ENCODE measurements at places on chromosomes 3 and 15.

DNA sequence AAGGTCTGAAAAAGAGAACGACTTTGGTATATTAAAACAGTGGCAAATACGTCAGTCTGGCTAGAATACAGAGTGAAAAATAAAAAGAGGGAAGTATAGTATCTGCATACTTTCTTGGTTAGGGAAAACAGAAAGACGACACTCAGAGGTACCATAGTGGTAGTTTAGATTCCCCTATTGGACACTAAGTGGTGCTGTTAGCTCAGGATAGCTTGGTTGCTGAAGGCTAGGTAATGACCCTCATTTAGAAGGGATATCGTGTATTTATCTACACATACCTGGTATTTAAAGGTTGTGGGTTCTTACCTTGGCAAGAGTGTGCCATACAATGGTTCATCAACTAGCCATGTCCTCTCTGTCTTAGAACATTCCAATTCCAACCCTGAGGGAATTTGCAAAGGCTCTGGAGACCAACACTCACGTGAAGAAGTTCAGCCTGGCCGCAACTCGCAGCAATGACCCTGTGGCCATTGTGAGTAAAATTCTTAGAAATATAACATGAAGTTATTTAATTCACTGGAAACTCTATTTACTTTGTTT, 31.0 kb downstream of the TMOD2 start:
- no peak for DNase-seq

DNA sequence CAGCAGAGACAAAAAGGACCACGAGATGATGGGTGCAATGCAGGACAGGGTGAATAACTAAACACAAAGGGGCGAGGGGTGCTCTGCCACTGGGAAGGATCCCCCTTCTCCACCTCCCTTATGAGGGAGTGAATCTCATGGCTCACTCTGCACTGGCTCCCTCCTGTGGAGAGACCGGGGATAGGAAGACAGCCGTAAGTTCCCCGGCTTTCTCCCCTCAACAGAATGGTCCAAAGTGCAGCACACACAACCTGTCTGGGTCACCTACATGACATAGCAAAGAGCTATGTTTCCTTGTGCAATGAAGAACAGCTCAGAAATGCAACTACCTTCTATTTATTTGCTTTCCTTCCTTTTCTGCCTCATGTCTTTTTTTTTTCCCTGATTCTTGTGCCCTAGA, 7.8 kb upstream of the ACSBG1 start:
- no peak for DNase-seq

DNA sequence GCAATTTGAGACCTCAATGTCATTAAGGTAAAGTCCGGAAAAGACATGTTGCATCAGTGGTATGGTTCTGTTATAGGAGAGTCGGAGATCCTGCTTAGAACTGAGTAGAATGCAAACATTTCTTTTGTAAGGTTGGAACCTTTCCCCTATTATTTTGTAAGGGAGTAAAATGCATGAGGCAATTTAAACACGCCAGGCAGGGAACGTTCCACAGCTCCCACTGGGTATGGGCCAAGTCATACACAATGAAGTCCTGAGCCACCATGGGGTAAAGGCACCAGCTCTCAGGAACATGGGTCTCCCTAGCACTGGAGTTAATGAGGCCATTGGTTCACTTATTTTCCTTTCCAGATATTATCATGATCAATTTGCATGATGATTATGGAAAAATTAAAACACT, 116.6 kb upstream of the NR2F2 start:
- DNase-seq, result no peak

- DNase-seq, result no peak
Observed at GRCh38 chr3:68866157-68866556, 66.2 kb downstream of the TAFA4 start.

- DNase-seq, result no peak
Observed at GRCh38 chr3:28376424-28376823, 27.8 kb upstream of the AZI2 start.

DNA sequence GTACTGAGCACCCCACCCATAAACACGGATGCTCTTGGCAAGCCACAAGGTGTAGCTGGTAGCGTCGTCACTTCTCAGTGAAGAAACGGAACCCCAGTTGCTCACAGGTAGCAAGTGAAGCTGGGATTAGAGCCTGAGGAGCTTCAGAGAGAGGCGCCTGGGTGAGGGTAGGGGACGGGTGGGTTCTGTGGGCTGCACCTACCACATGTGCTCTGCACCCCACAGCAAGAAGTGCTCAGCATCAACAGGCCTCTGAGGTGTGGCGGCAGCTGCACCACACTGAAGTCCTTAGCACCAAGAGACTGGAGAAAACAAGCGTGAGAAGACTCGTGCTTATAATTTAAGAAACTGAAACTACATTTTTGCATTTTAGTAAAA, 9.8 kb downstream of the MAP6D1 start:
- DNase-seq, result no peak

GRCh38 chr15:68032672-68033071, 21.4 kb upstream of the PIAS1 start:
- no peak for DNase-seq

DNA sequence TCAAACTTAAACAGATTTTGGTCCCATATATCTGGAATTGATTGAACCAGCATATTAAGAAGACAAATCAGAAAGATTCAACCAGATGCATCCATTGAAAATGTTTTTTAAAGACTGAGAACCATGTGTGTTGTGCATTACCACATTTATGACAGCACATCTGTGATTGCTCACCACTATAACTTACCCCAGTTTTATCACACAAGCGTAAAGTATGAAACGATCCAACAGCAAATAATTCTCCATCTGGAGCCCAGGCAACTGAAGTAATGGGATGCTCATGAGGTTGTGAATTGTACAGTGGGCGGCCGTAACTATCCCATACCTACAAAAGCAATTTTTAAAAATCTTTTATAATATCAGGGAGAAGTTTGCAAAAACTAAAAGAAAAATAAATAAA, 43.2 kb downstream of the IFT80 start:
- DNase-seq, result no peak
